Activated B cell treated with CpG ODN at 0.5 μM for 24 hours (primary cell): ENCODE measurements at places on chromosomes 2 and 18. TPM values are rescaled to one million over a fixed set of nuclear protein-coding genes. Genes with fewer than 3 reads are reported as not detected.

Gene EFEMP1
- not detected in 2 replicates for total RNA-seq

Gene LOXHD1
- not detected in 2 replicates for total RNA-seq

Gene TFCP2L1
- total RNA-seq: 0.05 and 0.13 TPM in 2 replicates

Gene PLEKHA3
- 28.3 and 29.6 TPM in 2 replicates for total RNA-seq

DNA sequence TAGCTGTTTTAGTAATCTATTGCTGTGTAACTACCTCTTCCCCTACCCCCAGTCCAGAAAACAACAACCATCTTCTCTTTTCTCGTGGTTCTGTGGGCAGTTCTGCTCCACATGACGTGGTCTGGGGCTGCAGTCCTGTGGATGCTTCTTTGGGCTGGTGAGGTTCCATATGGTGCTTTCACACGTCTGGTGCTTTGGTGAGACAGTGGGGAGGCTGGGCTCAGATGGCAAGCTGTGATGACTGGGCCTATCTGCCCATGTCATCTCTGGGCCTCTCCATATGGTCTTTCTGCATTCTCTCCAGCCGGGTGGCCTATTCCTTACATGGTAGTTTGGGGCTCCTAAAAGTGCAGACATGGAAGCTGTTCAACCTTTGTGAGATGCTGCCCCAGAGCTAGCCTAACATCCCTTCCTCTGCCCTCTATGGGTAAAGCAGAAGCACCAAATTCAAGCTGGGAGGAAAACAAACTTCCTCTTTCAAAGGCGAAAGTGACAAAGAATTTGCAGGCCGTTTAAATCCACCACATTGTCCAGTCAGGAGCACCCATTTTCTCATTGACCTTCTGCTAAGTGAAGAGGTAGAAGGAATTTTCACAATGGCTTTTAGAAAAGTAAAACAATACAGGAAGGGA lies 68.3 kb upstream of the IL1R1 start:
- DNase-seq: no peak

GRCh38 chr2:101793277-101793969 lies 95.9 kb downstream of the MAP4K4 start:
- DNase-seq: no peak

DNA sequence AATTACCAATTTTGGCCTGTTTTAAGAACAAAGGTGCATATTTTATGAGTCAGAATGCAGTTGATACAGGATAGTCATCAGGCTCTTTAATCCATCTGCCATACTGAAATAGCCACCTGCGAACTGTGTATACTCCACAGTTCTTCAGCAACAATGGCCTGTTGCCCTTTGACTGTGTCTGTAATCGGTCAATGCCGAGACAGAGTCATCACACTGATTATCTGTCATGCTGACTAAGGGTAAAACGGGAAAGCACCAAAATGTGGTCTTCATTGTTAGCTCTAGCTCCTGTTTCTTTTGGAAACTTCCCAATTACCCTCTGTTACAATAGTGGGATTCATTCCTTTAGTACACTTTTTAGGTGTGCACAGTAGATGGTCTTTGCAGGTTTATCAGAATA lies 871.7 kb downstream of the DPP10 start:
- DNase-seq: no peak

Gene AP1S3
- 46.0 and 46.3 TPM in 2 replicates for total RNA-seq

DNA sequence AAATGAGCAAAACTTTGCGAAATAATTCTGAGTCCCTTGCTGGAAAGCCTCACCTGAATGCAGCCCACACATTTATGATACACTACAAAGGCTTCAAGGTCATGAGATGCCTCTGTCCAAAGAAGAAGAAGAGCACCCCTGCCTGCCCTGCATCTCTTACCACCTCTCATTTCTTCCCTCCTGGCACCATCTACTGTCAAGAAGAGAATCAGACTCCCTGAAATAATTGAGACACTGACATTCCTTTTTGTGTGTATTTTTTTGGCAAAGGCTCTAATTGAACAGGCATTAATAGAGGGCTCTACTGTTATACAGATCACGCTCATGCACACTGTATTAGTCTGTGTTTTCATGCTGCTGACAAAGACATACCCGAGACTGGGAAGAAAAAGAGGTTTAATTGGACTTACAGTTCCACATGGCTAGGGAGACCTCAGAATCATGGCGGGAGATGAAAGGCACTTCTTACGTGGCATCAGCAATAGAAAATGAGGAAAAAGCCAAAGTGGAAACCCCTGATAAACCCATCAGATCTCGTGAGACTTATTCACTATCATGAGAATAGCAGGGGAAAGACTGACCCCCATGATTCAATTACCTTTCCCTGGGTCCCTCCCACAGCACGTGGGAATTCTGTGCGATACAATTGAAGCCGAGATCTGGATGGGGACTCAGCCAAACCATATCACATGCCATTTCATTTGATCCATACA lies 176.3 kb downstream of the ALPK2 start:
- DNase-seq: no peak
